ENCODE measurements at places on chromosomes 7 and 10. TPM values are rescaled to one million over a fixed set of nuclear protein-coding genes. Genes with fewer than 3 reads are reported as not detected.

The SEPHS1 gene
- 31.4 TPM for total RNA-seq

The AKR1C4 gene
- not detected for total RNA-seq

The LARP4B gene
- total RNA-seq = 78.9 TPM

The PIK3AP1 gene
- total RNA-seq = 1.0 TPM

The ZPBP gene
- total RNA-seq = not detected

The HYAL4 gene
- total RNA-seq = not detected

The FKBP9 gene
- 62.9 TPM for total RNA-seq

The A1CF gene
- not detected for total RNA-seq

The PFKP gene
- 78.2 TPM for total RNA-seq

GRCh38 chr10:42475168-42476098 lies 162.9 kb downstream of the ZNF33B start:
- ATAC-seq = peak; percentile 62

DNA sequence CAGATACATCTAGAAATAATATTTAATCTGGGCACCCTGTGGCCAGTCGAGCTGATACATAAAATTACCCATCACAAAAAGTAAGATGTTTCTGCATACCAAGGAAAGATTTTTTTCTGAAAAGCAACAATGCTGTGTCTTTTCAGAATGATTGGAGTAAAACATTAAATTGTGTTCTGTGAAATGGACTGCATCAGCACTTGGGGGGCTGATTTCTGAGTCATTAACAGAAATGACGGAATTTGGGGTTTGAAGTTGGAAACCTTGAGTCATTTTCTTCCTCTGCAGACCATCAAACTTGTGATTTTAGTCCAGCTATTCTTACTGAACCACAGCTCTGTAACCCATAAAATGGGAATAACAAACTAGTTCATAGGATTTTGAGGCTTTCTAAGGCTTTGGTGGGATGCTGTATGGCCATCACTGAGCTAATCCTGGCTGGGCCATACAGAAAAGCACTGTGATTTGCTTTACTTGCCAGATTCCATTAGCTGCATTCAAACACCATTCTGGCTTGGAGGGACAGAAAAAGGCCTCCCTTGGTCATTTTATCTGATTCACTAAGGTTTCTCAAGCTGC lies 739.4 kb upstream of the IGFBP3 start:
- ATAC-seq = no peak

DNA sequence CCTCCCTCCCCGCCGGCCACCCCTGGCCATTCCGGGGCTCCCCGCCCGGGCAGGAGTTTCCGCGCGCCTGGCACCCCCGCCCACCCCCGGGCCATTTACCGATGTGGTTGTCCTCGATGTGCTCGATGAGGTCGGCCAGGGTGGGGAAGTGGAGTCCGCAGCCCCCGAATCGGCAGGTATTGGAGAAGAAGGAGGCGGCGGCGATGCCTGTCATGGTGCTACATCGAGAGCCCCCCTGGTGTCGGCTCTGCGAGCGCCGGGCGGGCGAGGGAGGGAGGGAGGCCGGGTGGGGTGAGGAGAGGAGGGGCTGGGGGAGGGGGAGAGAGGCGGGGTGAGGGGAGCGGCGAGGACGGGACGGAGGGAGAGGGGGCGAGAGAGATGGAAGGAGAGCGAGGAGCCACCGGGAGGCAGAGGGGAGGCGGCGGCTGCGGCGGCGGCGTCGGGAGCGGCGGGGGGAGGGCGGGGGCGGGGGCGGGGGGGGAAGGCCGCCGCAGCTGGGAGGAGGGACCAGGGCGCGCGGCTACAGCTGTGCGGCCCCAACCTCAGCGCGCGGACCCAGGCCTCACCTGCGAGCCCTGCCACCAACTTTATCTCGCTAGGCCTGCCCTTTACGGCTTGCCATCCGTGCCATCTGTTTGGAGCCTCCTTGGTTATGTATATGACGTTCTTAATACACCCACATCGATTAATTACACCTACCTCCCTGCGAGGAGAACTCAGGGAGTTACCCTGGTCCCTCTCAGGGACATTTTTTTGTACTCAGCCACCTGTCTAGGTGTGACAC lies at the start of gene JAZF1:
TSS of gene JAZF1 (minus strand) at position 432 of the 784 bp plus-strand sequence.
- peak; percentile 31 for ATAC-seq

DNA sequence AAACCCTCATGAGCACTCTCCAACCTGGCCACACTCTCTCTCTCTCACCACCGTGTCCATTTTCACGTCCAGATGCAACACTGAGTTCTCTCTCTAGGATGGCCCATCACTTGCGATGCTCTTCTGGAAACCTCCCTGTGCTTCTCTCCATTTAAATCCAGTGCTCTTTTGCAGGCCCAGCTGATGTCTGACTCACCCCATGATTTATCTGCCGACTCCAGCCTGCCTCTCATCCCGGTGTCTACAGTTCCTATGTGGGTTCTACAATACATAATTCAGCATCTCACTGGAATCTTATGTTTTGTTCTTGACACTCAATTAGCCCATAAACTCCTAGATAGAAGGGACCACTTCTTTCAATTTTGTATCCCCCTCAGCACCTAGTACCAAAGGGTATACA lies 5.0 kb downstream of the TPK1 start:
- no peak for ATAC-seq

- ATAC-seq = no peak
Observed at GRCh38 chr7:110685899-110686298, 405.0 kb upstream of the LRRN3 start.

DNA sequence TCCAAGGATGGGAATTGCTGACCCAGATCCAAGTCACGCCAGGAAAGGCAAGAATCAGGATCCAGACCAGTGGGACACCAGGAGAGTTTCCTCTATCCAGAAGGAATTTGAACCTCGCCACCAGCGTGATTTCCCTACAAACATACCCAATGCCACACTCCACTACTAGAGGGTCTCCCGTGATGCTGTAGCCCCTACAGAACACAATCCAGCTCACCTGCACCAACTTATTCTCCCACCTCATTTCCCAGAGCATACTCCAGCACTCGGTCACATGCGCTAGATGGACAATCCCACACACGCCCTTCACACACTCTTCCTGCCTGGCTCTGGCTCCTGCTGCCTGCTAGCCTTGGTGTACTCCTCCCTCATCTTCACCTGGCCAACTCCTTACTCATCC lies 142.1 kb upstream of the PDE1C start:
- ATAC-seq = no peak

GRCh38 chr10:91700788-91701444 lies 68.0 kb upstream of the PPP1R3C start:
- peak; percentile 26 for ATAC-seq

DNA sequence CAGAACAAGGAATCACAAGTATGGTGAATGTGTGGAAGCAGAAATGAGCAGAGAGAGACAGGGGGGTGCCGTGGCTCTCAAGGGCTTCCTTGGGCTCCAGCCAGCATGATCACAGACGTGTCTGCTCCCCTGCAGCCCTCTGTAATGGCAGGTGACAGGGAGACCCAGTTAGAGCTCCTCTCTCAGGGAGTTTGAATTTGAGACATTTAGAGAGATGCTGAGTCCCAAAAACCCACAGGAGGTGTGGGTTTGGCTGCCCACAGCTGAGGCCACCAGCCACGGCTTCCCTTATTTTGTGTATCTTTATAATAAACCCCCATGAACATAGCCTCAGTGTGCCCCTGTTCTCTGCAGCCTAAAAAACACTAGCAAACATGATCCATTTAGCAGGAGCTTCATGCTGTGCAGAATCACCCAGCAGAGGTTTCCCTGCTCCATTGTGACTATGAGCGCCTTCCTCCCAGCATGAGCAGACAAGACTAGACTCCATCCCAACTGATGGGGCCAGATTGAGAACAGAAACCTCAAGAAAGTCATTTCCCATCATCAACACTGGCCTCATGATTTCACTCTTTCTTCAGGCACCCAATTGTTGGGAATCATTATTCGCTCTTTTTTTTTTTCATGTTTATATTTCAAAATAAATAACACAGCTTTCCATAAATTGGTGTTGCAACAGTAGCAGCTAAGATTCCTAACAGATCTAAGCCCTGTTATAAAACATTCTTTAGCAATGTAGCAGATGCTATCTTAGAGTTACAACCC lies 13.4 kb downstream of the NOD1 start:
- no peak for ATAC-seq

DNA sequence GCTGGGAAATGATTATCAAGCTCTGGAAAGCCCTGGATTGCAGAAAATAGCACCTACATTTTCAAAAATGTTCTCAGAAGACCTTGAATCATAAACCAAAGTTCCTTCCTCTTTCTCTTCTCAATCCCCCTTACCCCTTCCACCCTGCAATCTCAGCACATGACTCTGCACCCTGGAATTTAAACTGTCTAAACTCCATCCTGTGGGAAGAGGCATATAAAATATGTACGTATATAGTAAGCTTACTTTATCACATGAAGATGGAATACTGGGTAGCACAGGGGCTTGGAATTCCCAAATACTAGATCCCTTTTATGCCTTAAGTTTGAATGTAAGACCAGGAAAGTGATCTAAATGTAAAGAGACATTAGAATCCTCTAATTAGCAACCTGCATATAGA lies 7.7 kb downstream of the AGMO start:
- ATAC-seq = no peak

GRCh38 chr10:14009371-14010100 lies 321.2 kb downstream of the FRMD4A start:
- no peak for ATAC-seq

DNA sequence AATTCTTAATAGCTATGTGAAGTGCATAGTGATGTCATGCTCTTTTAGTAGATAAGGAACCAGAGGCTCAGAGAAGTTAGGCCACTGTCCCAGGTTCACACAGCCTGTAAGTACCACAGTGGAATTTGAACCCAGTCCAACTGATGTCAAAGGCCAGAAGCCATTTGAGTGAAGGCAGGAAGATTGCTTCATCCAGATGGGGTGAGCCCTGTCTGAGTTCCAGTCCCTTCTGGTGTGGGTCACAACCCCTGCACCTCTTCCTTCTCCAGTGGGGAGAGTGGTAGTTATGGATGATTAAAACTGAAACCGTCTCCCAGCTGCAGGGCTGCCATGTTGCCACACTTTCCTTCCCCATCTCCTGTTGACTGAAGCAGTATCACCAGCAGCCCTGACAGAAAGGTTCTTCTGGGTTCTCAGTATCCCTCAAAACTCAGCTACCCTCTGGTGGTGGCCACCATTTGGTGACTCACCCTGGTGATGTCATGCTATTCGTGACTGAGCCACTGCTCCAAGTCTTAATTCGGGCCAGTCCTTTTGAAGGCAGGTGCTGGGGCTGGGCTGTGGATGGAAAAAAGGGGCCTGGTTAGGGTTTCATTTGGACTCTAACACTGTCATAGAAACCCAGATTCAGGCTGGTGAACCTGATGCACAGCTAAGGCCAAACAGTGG lies 1.5 kb upstream of the C10orf95 start:
- peak; percentile 14 for ATAC-seq

- ATAC-seq = no peak
Observed at GRCh38 chr10:24168258-24169170, 40.4 kb upstream of the KIAA1217 start.

DNA sequence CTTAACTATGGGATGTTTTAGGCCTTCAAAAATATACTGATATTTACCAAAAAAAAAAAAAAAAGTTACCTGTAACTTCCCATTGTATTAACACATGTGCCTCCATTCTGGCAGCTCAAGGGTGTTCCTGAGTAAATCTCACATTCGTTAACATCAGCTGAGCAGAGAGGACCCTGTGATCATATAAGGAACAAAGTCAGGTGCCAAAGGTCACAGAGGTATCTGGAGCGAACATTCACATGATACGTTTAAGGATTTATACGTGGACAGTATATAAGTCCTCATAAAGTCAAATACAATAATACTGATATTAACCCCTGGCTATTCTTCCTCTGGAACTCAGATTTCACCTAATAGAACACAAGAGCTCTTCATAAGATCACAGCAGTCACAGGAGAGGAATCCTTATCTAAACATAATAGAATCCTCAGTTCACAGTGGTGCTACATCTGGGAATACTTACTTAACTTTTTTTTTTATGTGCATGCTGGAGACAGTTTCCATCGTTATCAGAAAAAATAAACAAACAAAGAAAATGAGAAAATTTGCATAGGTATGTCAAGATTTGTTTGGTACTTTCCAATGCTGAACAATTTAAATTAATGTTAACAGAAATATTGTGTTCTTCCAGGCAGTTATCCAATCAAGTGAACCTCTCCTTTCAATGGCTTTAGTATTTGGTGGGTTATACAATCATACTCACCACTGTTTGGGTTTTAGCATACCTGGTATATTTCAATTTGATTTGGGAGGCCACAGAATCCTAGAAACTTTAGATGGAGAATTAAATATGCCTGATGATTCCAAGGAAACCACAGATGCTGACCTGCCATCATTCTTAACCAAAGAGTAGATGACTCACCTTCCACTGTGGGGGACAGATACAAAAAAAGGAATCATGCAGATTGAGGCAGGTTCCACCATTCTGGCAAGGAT lies 6.6 kb downstream of the CUBN start:
- ATAC-seq = no peak

GRCh38 chr7:122430710-122431109 lies 126.2 kb upstream of the FEZF1 start:
- peak; percentile 51 for ATAC-seq

GRCh38 chr7:81616951-81617350 lies 152.9 kb downstream of the HGF start:
- no peak for ATAC-seq

DNA sequence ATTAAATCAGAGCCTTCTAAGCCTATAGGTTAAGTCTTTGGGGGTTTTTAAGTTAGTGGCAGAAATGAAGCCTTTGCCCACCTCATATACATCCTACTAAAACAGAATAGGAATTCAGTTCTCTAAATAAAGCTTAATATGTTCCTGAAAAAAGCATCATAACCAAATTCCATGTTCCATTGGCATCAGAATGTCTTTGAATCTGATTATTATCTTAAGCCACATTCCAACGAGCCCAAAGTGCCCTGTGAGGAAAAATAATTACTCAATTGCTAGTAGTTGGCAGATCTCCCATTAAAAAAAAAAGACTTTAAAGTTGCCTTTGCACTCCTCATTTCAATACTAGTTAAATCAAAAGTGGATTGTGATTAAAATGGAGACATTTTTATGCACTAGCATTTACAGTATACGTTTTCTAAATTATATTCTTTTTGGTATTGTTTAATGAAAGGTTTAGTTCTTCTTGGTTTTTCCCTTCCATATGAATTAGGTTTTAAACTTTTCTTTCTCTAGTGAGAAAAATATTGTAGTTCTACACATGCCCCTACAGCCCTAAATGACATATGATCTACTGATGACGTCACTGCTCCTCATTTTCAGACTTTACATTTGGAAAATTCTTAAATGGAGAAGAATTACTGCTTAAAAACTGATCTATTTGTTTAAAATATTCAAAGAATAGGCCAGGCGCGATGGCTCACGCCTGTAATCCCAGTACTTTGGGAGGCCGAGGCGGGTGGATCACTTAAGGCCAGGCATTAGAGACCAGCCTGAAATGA lies 54.3 kb upstream of the CABCOCO1 start:
- no peak for ATAC-seq

- no peak for ATAC-seq
Observed at GRCh38 chr7:129781928-129782817, 170.6 kb downstream of the UBE2H start.
